ENCODE measurements at places on chromosomes 7 and 10.

DNA sequence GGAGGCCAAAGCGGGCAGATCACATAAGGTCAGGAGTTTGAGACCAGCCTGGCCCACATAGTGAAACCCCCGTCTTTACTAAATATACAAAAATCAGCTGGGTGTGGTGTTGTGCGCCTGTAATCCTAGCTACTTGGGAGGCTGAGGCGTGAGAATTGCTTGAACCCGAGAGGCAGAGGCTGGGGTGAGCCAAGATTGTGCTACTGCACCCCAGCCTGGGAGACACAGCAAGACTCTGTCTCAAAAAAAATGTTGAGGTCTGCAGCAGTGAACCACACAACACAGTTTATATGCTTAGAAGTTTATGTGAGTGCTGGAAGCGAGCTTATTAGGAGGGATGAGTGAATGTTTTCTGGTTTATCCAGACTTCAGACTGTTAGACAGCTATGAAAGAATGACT lies 10.4 kb downstream of the LHPP start:
- ATAC-seq = peak; percentile 28

DNA sequence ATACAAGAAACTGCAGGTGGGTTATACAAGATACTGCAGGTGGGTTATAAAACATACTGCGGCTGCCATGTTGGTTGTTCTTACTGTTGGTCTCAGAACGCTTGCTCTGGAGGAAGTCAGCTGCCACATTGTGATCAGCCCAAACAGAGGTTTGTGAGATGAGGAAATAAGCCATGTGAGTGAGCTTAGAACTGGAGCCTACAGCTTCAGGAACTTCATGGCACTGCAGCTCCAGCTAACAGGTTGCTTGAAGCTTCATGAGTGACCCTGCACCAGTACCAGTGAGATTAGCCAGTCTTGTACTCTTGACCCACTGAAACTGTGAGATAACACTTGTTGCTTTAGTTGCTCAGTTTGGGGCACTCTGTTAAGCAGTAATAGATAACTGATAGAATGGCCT lies 74.5 kb upstream of the PRKCQ start:
- no peak for ATAC-seq

DNA sequence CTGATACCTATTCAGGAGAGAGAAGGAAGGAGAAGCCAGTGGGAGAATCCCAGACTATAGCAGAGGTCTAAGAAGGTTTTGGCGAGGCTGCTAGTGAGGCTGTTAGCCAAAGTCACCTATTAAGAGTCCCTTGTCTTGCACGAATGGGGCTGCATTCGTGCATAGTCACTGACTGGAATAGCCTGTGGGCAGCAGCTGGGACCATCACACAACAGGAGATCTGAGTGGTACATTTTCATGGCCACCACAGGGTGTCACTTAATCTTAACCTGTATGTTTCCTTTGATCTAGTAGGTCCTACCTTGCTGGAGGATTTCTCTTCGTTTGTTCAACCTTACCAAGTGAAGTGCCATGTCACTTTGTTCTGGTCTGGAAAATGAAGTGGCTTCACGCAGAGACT lies 319.9 kb downstream of the BMPER start:
- ATAC-seq = no peak

DNA sequence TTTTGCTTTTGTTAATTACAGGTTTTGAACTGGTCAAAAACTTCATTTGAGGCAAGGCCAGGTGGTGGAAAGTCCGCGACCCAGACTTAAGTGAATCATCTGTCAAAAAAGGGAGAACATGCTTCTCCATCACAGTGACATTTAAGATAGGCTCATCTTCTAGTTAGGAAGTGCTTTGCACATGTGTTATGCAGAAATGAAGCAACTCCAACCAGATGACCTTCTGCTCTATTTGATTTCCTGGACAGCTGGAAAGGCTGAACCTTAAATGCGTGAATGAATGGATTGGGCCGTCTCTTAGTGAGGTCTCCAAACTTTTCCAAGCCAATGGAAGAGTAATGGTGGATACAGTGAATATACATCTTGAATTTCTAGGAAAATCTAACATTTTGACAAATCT lies 101.6 kb upstream of the FAM13C start:
- ATAC-seq = no peak

GRCh38 chr7:128804484-128804883 lies 12.7 kb downstream of the CCDC136 start:
- ATAC-seq = no peak

GRCh38 chr7:95631527-95631926 lies 35.2 kb upstream of the PDK4 start:
- ATAC-seq = no peak

DNA sequence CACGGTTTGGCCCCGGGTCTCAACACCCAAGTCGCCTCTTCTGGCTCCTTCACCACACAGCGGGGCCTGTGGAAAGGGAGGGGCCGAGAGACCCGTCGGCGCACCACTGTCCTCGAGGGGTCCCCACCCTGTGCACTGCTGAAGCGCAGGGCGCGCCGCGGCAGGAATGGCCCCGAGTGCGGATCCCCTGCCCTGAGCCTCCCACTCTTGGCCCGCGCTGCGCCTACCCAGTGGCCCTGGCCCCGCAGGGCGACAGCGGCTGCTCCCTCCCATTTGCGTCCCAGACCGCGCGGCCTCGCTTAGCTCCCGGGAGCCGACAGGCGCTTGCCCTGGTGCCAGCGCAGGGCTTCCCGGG lies 2.1 kb upstream of the SFMBT2 start:
- ATAC-seq = no peak

- no peak for ATAC-seq
These were observed 95.8 kb downstream of the SEMA3C start for GRCh38 chr7:80823057-80823456.

- no peak for ATAC-seq
These were observed 11.5 kb upstream of the YAE1 start for GRCh38 chr7:39554583-39555165.

DNA sequence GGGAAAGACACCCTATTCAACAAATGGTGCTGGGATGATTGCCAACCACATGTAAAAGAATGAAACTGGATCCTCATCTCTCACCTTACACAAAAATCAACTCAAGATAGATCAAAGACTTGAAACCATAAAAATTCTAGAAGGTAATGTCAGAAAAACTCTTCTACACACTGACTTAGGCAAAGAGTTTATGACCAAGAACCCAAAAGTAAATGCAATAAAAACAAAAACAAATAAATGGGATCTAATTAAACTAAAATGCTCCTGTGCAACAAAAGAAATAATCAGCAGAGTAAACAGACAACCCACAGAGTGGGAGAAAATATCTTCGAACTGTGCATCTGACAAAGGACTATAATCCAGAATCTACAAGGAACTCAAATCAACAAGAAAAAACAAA lies 504.2 kb upstream of the MBL2 start:
- no peak for ATAC-seq

DNA sequence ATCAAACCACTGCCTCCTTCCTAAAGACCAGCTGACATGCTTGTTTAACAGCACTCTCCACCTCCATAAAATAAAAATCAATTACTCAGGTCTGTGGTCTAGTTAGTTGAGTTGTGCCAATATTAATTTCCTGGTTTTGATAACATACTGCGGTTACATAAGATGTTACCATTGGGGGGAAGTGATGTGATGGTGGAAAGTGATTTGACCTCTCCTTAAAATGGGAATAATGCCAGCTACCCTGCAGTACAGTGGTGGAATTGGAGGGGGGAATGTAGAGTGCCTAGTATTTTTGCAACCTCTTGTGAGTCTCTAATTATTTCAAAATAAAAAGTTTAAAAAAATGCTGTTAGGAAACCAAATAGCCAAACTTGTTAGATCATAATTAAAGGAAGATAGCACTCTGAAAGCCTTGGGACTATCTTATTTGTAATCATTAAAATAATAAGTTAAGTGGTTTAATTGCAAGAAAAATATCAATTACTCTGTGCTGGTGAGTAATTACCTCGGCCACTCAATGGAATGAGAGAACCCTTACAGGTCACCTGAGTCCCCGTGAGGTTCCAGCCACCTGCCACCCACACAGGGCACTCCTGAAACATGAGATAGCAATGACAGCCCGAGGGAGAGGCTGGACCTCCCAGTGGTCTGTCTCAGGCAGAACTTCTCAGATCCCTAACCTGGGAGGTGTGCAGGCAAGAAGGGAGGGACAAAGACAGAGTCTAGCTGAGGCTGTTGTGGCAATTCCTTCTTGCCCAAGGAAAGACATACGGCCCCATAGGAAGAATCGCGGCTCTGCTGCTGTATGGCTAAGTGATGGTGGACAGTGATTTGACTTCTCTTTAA lies 94.1 kb downstream of the SH3PXD2A start:
- ATAC-seq = no peak

- peak; percentile 59 for ATAC-seq
These were observed at the start of gene SEMA3A for GRCh38 chr7:84194484-84195271. TSS of gene SEMA3A (minus strand) at chr7:84194789. CDS start at chr7:84194586, 203 bp downstream.

GRCh38 chr10:31073211-31073610 lies 41.5 kb upstream of the ZNF438 start:
- ATAC-seq = no peak

DNA sequence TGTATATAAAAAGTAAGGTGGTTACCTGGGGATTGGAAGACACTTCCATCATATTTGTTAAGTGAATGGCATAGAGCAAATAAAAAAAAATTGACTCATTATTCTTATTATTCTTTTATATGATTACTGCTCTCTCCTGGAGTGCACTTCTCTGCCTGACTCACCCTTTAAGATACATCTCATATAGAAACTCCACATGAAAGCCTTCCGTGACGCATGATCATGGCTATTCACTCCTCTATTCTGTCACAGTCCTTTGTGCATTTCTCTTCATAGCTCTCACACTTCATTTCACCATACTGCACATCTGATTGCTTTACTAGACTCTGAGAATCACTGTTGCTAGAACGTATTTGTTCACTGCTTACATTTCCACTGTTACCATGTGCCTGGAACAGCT lies 597.3 kb downstream of the CNTNAP2 start:
- ATAC-seq = no peak

- no peak for ATAC-seq
These were observed 36.0 kb upstream of the NRP1 start for GRCh38 chr10:33370434-33370930.

- ATAC-seq = no peak
These were observed 187.2 kb downstream of the REEP3 start for GRCh38 chr10:63708421-63708820.

DNA sequence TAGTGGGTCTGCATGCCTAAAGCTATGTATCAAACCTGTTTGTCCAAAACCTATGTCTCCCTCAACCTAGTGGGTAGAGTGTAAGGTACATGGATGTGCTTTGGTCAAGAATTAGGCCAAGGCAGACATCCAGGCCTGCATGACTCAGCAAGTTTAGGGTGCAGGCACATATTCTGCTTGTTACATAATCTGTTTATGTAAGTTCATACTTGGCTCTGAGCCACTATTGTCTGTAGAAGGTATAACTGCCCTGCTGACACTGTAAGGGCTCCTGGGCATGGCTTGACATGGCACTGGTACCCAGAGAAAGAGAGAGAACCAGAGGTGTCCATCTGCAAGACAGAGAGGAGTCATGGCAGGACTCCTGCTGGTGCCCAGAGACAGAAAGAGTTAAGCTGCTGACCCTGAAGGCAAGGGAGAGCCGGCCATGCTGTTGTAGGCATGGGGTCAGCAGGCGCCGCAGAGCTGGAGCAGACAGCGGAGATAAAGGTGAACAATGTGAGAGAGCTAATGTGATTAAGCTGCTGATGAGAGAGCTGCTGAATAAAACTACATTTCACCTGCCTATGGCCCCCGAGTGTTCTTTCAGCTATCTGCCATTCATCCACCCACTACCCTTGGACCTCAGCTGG lies 118.5 kb upstream of the TMEM106B start:
- ATAC-seq = no peak

GRCh38 chr10:62817121-62817765 lies 1.1 kb upstream of the EGR2 start:
- ATAC-seq = peak; percentile 8

DNA sequence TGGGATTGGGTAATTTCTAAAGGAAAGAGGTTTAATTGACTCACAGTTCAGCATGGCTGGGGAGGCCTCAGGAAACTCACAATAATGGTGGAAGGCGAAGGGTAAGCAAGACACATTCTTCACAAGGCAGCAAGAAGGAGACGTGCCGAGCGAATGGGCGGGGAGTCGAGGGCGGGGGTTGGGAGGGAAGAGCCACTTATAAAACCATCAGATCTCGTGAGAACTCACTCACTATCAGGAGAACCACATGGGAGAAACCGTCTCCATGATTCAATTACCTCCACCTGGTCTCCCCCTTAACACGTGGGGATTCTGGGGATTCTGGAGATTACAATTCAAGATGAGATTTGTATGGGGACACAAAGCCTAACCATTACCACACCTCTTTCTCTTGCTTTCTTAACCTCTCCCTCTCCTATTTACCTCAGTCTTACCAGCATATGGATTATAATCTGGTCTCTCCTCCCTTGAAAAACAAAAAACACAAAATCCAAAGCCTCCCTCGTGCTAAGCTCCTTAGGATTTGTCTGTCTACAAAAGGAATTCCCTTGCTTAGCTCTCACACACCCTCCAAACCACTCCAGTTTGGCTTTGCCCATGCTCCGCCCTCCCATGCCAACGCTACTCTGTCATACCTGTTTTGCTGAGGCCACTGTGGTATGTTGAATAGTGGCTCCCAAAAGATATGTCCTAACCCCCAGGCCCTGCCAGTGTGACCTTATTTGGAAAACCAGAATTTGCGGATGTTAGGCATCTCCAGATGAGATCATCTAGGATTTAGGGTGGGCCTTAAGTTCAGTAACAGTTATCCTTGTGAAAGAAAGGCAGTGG lies 19.6 kb upstream of the EFCAB10 start:
- no peak for ATAC-seq

GRCh38 chr7:84847790-84848189 lies 339.1 kb downstream of the SEMA3D start:
- ATAC-seq = no peak

GRCh38 chr10:79430936-79431335 lies 14.5 kb downstream of the ZCCHC24 start:
- ATAC-seq = no peak

GRCh38 chr7:117555260-117555659 lies 75.4 kb downstream of the CFTR start:
- no peak for ATAC-seq

GRCh38 chr10:89371079-89371478 lies 6.8 kb upstream of the IFIT1B start:
- ATAC-seq = no peak

- no peak for ATAC-seq
These were observed 10.6 kb downstream of the NACAD start for GRCh38 chr7:45078125-45078681.

DNA sequence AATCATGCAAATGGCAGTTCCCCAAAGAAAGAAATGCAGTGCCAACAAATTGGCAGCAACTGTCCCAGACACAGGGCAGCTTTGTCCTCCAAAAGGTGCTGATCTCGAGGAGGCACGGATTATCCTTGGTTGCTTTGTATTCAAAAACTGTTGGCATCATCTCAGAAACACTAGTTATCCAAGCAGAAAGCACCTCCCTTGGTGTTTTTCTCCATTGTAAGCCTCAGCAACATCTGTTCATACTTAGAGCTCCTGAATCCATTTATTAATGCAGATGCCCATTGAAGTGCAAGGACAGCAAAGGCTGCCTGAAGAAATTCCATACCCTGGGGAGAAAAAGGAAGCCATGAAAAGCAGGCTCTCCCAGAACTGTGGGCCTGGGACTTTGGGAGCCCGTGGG lies 1.1 kb upstream of the NPS start:
- no peak for ATAC-seq

GRCh38 chr7:52635021-52635420 lies 400.4 kb upstream of the POM121L12 start:
- no peak for ATAC-seq

GRCh38 chr7:100679927-100680575 lies 6.5 kb downstream of the GNB2 start:
- no peak for ATAC-seq
